ENCODE measurements at places on chromosomes 11 and 22.

GRCh38 chr22:35258191-35258988 lies 1.1 kb downstream of the HMGXB4 start:
- DNase-seq, result no peak

GRCh38 chr11:45104006-45104789 lies 42.2 kb upstream of the PRDM11 start:
- no peak for DNase-seq

GRCh38 chr11:87954476-87954875 lies 220.8 kb downstream of the RAB38 start:
- DNase-seq, result no peak

DNA sequence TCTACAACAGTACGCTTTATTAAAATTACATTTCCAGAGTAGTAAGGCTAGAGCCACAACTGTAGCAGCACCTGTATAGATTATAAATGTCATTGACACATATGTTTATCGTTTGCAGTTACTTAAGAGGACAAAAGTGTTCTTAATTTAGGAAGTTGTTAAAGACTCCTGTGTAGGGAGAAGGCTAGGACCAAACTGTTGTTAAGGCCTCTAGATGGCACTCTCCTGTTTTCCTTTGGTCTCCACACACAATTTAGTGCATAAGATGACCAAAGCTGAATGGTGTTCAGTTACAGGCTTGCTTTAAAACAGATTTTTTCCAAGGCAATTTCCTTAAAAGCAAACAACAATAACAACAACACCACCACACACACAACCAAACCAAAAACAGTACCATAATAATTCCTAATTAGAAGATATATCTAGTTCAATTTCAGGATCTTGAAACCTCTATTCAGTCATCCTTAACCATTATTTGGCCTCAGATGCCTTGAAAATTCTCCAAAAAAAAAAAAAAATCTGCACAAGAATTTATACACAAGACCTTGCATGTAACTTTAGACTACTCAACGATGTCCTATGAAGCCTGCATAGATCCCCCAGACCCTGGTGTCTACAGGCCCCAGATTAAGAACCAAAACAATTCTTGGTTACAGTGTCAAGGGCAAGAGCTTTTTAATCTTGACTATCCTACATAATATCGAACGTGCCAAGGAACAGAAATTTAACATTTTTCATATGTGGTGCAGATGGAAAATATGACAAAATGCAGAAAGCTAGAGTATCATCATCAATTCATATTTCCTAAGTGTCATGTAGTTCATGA lies 42.6 kb upstream of the APOA1 start:
- DNase-seq, result peak; percentile 72

GRCh38 chr22:37517826-37518450 lies 1.3 kb downstream of the CARD10 start:
- DNase-seq, result no peak

DNA sequence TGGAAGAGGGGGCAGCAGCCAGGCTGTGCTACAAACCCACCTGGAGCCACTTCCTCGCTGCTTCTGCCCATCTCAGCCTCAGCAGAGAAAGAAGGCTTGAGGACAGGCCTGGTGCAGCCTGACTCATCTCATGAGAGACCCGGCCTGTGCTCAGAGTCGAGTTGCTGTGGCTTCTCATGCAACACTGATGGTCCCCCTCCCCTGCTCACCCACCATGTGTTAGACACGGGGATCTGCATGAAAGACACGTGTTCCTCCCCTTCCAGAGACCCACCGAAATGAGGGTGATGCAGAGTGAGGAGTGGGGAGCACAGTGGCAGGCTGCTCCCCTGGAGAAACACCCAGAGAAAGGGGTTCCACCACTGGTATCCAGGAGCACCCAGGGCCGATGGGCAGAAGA lies 15.0 kb downstream of the RTN4R start:
- DNase-seq, result no peak

GRCh38 chr11:74557526-74557925 lies 34.9 kb upstream of the POLD3 start:
- no peak for DNase-seq

DNA sequence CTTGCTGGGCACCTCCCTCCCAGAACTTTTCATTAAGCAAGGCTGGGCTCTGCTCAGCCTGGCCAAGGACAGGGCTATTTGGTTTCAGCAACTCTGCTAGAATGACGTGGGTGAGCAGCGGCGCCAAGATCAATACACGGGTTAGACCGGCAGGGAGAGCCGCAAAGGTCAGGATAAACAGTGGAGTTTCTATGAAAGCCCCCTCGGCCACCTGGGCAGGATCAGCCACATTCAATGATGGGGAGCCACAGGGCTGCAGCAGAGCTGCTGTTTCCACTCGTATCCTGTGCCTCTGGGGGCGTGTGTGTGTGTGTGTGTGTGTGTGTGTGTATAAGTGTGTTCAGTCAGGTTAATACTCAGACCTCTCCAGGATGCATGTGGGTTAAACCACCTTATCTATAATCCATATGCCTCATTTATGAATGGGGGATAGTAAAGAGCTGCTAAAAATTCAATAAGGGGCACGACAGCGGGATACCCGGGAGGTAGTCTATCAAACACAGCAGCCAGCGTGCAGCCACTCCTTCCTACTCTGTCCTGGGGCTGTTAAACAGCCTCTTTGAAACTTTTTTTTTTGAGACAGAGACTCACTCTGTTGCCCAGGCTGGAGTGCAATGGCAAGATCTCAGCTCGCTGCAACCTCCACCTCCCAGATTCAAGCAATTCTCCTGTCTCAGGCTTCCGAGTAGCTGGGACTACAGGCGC lies 34.8 kb downstream of the MYH9 start:
- peak; percentile 89 for DNase-seq

DNA sequence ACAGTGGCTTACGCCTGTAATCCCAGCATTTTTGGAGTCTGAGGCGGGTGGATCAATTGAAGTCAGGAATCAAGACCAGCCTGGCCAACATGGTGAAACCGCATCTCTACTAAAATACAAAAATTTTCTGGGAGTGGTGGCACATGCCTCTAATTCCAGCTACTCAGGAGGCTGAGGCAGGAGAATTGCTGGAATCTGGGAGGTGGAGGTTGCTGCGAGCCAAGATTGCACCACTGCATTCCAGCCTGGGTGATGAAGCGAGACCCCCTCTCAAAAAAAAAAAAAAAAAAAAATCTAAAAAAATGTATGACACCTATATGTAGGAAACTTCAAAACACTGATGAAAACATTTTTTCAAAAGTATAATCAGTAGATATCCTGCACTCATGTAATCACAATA lies 242.7 kb upstream of the CHORDC1 start:
- no peak for DNase-seq

DNA sequence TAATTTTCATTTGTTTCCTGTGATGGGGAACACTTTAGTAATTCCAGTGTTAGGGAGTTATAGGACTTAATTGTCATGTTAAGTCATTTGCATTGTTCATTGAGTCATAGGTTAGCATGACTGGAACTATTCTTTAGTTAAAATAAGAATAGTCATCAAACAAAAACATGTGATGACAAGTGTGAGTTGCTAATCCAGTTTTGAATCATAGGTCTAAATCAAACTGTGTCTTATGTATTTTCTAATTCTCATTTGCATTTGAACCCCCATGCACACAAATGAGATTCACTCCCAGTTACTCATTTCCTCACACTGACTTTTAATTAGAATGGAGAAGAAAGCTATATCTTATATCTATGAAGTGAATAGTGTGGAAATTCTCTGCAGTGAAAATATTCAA lies 405.6 kb downstream of the LRRC4C start:
- DNase-seq, result no peak

GRCh38 chr22:45885171-45885840 lies 91.7 kb downstream of the WNT7B start:
- no peak for DNase-seq

- DNase-seq, result no peak
Observed at GRCh38 chr11:25242928-25243327, 746.1 kb downstream of the LUZP2 start.

GRCh38 chr22:36423461-36424404 lies 36.0 kb upstream of the MYH9 start:
- DNase-seq, result no peak

DNA sequence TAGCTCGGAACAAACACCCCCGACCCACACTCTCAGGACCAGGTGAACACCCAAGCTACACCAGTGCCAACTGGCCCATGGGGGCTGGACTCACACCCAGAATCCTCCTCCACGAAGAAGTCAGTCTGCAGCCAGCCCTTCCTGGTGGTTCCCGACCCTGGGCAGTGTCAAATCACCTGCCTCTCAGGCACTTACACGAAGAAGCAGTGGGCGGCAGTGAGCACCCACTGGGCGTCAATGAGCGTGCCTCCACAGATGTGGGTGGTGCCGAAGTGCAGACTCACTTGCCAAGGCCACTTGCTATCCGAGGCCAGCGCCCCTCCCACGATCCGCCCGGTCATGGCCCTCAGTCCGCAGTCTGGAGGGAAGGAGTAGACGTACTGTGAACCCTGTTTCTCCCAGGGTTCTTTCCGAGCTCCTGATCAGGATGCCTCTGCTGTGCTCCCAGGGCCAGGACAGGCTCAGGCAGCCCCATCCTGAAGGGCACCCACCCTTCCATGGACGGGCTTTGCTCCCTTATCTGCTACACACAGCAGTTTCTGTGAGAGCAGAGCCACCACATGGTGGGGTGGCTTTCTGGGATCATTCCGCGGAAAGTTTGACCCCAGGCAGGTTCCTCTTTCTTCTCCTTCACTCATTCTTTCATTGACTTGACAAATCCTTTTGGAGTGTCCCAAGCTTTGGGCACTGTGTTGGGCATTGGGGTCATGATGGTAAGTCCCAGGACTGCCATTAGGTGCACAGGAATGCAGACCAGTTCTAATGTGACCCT lies 19.4 kb downstream of the TMPRSS13 start:
- DNase-seq, result no peak

DNA sequence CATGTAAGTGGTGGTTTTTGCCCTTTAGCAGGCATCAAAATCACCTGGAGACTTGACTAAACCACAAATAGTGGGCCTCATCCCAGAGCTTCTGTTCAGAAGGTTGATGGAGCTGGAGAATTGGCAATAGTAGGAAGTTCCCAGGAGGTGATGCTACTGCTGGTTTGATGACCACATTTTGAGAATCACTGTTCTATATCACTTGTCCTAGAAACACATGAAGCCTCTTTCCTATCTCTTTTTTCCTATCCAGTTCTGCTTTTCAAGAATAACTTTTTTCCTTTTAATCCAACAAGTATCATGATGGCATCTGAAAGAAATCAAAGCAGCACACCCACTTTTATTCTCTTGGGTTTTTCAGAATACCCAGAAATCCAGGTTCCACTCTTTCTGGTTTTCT lies at the start of gene OR5D13:
Gene OR5D13, plus strand, starts transcription at position 301 of the 400 bp plus-strand sequence. Its CDS starts 0 bp downstream, at position 301.
- DNase-seq, result no peak

DNA sequence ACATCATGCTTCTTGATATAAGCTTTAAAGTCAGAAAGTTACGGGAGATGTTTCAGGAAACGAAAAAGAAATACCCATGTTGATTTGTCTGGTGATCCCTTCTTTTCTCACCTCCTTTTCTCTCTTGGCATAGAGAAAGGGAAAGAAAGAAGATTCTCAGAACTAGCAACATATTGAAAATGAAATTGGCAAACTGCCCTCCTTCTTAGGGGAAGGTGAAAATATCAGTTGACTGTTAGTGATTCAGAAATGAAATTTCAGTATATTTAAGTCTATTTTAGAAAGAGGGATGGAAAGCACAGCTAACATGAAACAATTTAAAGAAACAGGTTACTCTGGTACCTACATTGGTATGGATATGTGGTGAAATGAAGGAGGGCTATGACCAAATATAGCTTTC lies 918.1 kb downstream of the METTL15 start:
- DNase-seq, result no peak

DNA sequence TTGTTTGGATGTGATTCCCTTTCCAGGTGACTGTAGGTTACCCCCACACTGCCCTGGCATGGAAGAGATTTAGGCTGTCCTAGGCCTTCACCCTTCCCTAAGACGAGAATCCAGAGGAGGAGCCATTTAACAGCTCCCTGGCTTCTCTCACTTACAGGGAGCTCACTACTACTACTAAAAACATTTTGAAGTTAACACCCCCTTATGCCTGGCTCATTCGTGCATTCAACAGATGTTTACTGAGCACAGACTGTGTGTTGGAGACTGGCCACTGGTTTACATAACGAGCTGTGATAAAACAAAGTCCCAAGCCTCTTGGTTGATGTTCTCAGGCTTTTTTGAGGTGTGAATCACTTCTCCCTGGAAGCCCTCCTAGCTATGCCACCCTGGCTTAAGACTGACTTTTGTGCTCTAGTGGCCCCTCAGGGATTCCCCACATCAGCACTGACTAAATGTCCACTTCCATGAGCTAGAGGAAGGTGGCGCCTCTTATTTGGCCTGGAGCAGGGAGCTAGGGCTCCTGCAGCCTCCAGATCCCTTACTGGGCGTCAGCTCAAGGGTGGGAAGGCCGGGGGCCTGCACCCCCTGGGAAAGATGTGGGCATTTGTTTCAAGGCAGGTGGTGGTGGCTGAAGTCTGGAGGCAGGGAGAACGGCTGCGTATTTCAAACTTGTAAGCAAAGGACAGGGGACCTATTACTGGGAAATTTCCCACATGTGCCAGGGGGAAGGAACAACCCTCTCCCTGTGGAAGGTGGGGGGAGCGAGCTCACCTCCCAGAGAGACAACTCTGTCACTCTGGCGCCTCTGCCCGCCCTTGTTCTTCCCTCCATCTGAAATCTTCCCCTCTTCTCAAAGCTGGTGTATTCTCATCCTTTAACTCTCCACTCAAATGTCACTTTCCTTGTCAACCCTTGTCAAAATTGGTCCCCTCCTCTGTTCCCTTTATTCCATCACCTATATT lies 19.4 kb upstream of the MALAT1 start:
- peak; percentile 96 for DNase-seq

DNA sequence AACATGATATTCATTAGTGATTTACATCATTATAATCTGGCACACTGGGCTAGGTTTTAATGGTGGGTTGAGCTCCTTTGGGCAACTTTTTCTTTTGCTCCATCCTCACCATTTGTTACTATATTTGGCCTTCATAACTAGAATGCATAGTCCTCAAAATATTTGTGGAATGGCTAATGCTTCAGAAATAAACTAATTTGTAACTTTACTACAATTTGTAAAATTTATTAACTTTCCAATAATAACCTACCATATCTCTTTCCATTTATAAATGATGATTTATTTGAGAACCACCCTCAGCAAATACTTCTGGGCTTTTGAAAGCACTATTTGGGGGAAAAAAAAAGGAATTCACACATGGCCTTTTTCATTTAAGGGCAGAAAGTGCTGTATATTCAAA lies 79.7 kb downstream of the LARGE2 start:
- no peak for DNase-seq

DNA sequence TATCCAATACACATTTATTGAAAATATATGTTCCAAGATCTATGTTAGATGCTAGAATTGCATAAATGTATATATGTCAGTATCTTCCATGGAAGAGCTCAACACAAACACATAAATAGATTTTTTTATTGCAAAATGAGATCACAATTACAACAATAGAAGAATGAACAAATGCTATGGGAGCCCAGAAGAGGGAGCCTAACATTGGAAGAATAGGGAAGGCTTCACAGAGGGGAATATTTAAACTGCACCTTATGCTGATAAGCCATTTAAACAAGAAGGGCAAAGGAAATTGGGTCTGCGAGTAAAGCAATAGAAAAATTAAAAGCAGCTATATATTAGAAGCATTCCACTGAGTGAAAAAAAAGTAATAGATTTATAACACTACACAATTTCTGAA lies 96.1 kb upstream of the LRRC55 start:
- no peak for DNase-seq
